Coronary artery (tissue), 2 donors: ENCODE measurements at places on chromosomes 7 and 10.

DNA sequence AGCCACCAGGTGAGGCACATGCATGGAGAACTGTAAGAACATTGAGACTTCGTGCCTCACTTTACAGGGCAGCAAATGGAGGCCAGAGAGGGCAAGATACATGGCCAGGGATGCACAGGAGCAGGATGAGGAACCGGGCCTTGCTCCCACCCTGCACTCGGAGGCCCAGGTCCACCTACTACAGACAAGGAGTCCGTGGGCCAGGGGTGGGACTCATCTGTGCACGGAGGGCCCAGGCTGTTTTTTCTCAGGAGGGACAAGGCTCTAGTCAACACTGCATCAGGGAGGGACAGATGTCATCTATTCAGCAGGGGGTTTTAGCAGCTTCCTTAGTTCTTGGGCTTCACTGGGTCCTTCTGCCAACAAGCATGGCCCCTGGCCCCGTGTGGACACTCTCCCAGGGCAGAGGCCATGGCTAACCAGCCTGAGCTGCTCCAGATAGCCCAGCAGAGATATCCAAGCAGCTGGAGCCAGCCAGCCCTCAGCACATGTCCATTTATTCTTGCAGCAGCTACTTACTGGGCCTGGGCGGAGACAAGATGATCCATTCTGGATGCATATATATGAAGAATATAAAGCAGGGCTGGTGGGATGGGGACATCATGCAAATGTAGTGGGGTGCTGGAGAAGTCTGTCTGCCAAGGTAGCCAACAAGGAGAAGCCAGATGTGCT, 134.5 kb upstream of the RET start:
- no peak for DNase-seq

DNA sequence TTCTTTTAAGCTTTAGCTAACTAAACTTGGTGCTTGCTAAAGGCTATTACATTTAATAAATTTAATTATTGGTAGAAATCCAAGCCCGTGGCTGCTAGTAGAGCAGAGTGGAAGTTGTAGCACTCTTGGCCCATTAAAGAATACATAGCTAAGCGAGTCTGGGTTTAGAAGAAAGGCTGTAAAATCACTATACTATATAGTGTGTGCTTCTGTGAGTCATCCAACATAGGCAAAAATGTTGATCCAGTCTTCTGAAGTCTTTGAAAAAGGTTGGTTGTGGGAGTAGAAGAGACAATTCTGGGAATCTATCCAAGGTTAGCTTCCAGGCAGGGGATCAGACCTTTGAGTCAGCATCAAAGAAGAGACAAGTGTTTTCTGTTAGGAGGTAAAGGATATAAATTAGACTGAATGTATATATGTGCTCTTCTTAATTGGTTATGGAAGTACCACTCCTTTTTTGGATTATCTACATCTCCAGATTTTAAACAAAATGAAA, 664.2 kb downstream of the NXPH1 start:
- no peak for DNase-seq

GRCh38 chr10:76336213-76336963, 905.0 kb downstream of the LRMDA start:
- DNase-seq, result no peak

- no peak for DNase-seq
Measured at GRCh38 chr7:25424113-25424512, 195.8 kb upstream of the NPVF start.

GRCh38 chr7:143012001-143012400, 14.9 kb downstream of the OR9A2 start:
- DNase-seq, result no peak

- no peak for DNase-seq
Measured at GRCh38 chr7:23545493-23545892, 13.7 kb upstream of the TRA2A start.

DNA sequence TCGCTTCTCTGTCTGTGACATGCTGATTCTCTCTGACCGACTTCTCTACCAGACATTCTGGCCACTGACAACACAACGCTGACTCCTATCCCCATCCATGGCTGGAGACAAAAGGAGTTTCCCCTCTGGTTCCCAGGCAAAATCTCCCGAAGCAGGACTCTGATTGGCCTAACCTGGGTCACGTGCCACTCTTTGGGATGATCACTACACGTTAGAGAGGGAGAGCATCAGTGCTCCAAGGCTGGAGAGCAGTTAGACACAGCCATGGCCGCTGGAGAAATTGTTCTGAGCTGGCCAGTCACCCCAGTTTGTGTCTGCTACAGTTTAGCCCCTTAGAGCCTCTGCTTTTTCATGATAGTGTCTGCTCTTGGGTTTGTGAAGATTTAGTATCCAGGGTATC, 38.9 kb downstream of the ADAMTS14 start:
- no peak for DNase-seq

GRCh38 chr7:94509264-94509886, at the start of gene CASD1:
Gene CASD1, plus strand, starts transcription at chr7:94509809. Its CDS starts 276 bp downstream, at chr7:94510085.
- DNase-seq, result peak; percentile 75

DNA sequence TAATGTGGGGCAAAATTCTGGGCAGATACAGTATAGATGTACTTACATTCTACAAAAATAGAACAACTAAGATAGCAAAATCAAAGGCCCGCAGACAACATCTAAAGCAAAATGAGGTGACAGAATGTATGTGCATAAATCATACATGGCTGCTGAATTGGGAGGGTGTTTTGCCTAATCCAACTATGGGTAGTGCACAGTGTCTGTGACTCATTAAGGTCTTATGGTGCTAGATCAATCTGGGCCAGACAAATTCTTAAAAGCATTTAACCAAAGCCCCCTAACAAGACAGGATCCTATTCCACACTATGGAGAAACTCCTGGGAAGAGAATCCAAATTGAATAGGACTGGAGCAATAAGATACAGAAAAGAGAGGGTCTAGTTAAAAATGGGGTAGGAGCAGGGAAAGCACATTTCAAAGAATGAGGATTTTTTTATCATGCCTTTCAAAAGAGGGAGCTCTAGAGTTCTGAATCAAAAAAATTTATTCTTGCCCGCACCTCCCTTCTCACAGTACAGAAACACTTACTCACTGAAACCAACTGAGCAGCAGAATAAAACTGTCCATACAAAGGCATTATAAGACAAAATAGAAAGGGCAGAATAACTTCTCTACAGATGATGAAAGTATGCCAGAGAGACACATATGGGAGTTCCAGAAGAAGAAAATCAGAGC, 181.3 kb downstream of the RNLS start:
- DNase-seq, result no peak

GRCh38 chr7:36381056-36381455, 8.6 kb upstream of the ANLN start:
- DNase-seq, result no peak

DNA sequence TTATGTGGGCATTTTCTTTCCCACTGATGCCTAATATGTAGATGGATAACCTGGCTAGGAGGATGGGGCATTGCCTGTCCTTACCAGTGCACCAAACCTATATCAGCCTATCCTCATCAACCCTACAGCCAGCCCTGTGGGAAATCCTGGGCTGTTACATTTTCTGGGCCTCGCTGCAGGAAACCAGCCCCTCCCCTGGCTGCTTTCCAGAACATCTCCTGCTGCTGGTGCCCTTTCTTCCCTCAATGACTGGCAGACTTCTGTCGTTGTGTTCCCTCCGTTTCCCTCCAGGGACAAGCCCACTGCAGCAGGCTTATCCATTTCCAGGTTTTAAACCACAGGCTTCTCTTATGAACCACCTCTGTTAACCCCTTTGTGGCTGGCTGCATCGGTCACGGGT, 486.1 kb upstream of the COBL start:
- no peak for DNase-seq

- DNase-seq, result no peak
Measured at GRCh38 chr10:112296908-112297331, 13.7 kb downstream of the TECTB start.
